ENCODE measurements at places on chromosomes 11 and 22.

DNA sequence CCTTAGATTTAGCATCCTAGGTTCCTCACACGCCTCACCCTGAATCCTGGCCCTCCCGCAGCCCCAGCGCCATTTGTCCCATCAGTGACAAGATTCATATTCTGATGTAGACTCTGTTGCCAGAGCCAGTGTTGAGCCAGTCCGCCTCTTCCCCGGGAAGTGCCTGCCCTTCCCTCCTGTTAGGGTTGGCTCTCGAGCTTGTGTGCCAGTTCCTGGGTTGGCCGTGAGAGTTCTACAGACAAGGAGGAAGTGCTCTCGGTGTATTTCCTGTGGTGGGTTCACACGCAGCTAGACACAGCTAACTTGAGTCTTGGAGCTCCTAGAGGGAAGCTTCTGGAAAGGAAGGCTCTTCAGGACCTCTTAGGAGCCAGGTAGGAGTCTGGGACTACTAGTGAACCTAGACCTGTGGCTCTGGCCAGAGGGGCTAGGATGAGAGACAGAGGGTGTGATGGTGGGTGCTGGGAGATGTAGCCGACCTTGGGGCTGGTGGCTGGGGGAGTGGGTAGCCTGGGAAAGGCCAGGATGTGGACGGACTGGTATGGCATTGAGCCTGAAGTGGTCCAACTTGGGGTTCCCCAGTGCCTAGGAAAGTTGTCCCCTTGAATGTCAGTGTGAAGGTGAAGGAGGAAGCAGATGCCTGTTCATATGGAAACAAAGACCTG lies at the start of gene IL18BP:
IL18BP (plus strand) TSS at position 261 of the 662 bp plus-strand sequence. CDS start 1,076 bp downstream, outside the sequence.
- DNase-seq = peak; percentile 64

GRCh38 chr11:110433393-110434333 lies 3.9 kb downstream of the FDX1 start:
- DNase-seq = peak; percentile 65

GRCh38 chr11:66849501-66850234 lies 6.4 kb downstream of the RCE1 start:
- no peak for DNase-seq

DNA sequence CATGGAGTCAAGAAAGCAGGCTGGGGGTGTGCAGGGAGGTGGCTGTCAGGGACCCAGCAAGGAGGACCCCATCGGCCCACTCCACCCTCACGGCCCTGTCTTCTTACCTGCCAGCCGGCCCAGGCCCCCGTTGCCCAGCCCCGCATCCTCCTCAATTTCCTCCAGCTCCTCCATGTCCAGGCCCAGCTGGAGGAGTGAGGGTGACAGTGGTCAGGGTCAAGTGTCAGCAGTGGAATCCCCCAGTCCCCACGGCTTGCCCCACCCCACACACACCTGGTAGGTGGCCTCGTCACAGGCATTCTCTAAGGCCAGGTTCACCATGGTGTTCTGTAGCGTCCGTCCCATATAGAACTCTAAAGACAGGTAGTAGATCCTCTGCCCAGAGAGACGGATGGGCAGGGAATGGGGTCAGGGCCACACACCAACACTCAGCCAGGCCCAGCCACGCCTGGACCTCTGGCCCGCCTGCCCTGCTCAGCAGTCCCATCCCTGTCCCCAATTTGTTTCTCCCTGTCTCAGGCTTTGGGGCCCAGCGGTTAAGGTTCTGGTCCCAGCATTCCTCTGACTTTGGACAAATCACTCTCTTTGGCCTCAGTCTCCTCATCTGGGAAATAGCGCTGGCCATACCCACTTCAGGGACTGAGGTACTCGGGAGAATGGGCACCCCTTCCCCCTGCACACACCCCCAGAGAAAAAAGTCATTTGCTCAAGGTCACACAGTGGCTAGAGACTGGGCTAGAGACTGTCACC lies 1.3 kb downstream of the PYGM start:
- no peak for DNase-seq

DNA sequence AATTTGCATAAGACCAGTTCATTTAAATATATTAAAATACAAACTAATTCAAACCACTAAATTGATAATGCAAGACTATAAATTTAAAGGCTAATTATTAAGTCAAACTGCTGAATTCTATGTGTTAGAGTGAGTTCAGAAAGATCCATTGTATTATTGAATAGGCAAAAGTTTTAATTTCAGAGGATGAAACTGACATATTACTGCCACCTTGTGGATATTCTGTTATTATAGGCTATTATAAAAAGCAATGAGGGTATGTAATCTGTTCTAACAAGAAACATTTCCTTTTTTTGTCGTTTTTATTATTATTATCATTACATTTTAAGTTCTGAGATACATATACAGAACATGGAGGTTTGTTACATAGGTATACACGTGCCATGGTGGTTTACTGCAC lies 20.9 kb upstream of the NAALAD2 start:
- DNase-seq = peak; percentile 46

GRCh38 chr11:67261946-67262681 lies 4.2 kb upstream of the GRK2 start:
- DNase-seq = no peak

DNA sequence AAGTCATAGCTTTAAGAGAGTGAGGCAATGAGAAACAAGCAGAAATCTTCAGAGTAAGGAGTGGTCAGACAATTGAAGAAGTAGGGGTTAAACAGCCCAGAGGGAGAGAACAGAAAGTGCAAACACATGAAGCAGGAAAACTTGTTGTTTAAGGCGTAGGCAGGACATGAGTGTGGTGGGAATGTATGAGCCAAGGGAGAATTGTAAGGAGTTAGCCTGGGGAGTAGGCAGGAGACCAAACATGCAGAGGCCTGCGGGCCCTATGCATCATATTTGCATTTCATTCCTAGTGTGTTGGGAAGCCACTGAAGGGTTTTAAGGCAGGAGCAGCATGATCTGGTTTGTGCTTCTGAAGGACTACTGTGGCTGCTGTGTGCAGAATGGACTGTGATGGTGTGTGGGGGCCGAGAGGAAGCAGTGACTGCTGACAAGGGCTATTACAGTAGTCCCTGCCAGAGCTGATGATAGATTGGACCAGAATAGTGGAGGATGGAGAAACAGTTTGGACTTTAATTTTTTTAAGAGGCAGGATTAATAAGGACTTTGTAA lies 179.9 kb upstream of the C11orf87 start:
- no peak for DNase-seq

- no peak for DNase-seq
Measured at GRCh38 chr11:122642971-122643370, 12.6 kb upstream of the UBASH3B start.

- DNase-seq = no peak
Measured at GRCh38 chr11:34001557-34002064, 49.9 kb upstream of the CAPRIN1 start.

GRCh38 chr11:1757861-1758610 lies 5.7 kb downstream of the CTSD start:
- DNase-seq = no peak

- no peak for DNase-seq
Measured at GRCh38 chr11:100576718-100577021, 110.4 kb upstream of the ARHGAP42 start.

GRCh38 chr11:78196661-78197091 lies 8.0 kb downstream of the USP35 start:
- no peak for DNase-seq

DNA sequence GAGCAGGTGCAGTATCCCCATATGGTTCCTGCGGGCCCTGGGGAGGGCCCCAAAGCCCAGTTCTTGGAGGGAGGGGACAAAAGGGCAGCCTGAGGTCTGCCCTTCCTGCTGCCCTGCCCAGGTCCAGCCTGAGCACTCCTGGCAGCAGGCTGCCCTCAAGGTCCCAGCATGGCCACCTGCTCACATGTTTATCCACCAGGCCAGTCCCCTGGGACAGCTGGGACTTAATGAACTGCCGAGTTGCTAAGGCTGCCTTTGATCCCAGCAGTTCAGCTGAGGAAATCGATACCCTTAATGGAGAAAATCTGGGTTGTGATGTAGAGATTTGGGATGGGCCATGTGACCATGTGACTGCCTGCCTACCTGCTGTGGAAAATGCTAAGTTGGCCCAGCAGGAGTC lies 146.2 kb downstream of the TRIM29 start:
- DNase-seq = no peak

- DNase-seq = no peak
Measured at GRCh38 chr11:46290598-46291309, 13.3 kb downstream of the CREB3L1 start.

GRCh38 chr11:65870307-65870658 lies 2.3 kb downstream of the EFEMP2 start:
- no peak for DNase-seq

GRCh38 chr22:45977551-45978274 lies 751 bp upstream of the WNT7B start:
- DNase-seq = no peak

DNA sequence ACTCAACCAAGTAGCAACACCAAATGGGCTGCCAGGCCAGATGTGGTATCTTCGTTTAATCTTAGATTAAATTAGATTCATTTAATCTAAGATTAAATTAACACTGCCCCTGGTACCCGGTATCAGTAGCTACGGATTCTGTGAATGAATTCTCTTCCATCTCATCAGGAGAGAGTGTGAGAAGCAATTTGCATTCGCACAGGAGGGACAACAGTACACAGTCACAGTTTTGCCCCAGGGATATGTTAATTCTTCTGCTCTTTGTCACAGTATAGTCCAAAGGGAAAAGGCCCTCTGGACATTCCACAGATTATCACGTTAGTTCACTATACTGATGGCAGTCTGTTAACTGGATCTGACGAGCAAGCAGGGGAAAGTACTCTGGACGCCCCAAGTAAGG lies 22.9 kb downstream of the ASCL2 start:
- no peak for DNase-seq

DNA sequence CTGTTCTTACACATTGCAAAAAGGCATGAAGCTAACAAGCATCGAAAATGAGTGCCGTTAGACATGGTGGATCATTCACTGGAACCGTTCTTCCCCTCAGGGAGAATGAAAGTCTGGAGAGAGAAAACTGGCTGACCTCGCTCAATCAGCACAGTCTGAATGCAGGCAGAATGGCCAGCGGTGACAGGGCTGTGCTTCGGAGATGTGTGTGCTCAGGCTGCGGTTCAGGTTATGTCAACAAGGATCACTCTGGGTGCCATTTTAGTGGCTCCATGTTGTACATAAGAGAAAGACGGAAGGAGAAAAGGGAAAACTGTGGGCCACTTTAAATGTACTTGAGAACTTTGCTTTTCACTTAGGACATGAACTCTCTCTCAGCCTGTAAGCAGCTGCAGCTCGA lies 749.8 kb upstream of the ARHGAP42 start:
- no peak for DNase-seq

- peak; percentile 13 for DNase-seq
Measured at GRCh38 chr11:84476581-84476980, 1150.6 kb downstream of the DLG2 start.

DNA sequence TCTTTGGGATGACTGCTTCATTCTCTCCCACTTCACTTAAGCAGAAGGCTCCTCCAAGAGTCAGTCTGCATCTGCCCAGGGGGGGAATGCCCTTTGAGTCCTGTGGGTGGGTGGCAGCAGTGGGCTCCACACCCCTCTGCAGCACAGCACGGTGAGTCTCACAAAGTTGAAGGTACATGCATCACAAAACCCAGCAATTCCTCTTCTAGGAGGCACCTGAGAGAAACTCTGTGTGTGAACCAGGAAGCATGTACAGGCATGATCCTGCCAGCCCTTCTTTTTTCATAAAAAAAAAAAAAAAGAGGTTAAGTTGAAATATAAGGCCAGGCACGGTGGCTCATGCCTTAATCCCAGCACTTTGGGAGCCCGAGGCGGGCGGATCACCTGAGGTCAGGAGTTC lies 87.2 kb downstream of the MYO18B start:
- no peak for DNase-seq

DNA sequence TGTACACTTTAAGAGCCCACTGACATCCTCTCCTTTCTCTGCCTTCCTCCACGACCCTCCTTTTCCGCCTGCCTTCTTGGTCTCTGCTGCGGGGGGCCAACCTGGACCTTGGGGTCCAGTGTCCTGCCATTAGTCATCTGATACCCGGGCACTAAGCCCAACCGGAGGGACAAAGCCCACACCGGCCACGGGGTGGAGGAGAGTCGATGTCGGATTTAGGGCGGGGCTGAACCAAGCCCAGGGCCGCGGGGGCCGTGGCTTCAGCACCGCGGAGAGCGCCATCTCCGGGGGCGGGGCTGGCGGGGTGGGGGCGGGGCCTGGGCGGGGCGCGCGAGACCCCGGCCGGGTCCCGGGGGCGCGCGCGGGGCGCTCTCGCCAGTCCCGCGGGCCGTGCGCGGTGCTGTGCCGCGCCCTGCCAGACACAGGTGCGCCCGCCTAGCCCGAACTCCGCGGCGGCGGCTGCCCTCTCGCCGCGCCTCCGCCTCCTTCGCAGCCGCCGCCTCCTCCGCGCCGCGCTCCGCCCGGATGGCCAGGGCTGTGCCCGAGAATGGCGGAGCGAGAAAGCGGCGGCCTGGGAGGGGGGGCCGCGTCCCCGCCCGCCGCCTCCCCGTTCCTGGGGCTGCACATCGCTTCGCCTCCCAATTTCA lies at the start of gene MAPK8IP1:
MAPK8IP1 (plus strand) TSS at position 378 of the 647 bp plus-strand sequence; CDS start at position 548, 170 bp downstream.
- DNase-seq = no peak

DNA sequence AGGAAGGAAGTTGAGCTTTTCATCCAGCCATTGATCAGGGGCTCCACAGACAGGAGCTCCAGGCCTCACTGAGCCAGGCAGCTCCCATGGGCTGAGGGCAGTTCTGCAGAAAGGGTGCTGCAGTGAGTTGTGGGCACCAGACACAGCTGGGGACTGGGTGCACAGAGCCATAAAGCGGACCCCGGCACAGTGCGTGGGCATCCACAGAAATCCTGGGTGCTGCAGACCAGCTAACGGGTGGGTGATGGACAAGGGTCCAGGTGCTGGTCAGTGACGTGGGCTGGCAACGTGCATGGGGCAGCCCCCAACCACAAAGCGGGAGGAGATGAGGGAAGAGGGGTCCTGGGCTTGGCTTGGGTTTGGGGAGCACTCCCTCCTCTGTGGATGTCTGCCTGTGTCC lies 19.4 kb upstream of the GAL start:
- no peak for DNase-seq

DNA sequence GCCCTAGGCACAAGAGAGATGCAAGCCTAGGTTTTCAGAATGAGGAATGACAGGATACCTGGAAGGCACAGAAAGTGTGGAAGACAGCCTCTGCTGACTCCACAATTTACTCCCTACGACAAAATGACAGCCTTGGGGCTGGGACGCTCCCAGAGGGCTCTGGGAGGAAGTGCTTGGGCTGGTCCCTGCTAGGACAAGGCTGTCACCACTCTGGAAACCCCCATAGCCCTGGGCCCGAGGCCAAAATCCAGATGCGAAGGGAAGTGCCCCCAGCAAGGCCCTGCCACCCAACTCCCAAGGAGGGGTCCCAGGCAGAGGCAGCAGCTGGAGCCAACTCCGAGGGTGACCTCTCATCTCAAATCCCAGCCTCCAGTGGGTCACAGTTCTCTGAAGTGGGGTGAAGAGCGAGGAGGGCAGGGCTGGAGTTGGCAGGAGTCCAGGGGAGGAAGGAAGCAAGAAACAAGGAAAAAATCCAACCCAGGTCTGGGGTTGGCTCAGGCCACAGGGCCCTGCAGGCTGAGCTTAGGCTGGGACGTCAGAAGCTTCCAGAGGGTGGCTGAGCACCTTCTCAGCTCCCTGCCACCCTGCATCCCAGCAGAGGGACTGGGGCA lies 6.3 kb upstream of the CDC42EP2 start:
- no peak for DNase-seq

DNA sequence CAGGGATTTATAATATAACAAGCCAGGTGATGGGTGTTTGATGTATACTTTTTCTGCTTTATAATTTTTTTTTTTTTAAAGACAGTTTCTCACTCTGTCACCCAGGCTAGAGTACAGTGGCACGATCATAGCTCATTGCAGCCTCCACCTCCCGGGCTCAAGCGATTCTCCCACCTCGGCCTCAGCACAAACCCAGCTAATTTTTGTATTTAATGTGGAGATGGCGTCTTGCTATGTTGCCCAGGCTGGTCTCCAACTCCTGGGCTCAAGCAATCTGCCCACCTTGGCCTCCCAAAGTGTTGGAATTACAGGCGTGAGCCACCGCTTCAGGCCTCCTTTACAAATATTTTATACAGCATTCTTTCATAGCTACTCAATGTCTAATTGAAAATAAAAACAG lies 48.6 kb downstream of the MORC2 start:
- no peak for DNase-seq

All from pons (tissue), 1 donor.